ENCODE measurements at places on chromosomes 13 and 19. TPM values are rescaled to one million over a fixed set of nuclear protein-coding genes. Genes with fewer than 3 reads are reported as not detected.

- no peaks in the 10 kb centered on the region for H3K36me3 ChIP-seq
- no peak overlapping the region for H3K4me3 ChIP-seq
- no peak overlapping the region for H3K27ac ChIP-seq
- H3K27me3 ChIP-seq: no peaks in the 10 kb centered on the region
- H3K4me1 ChIP-seq: no peaks in the 10 kb centered on the region
- no peak for DNase-seq
These were observed 954.7 kb downstream of the SLITRK6 start for GRCh38 chr13:84844473-84844872.

DNA sequence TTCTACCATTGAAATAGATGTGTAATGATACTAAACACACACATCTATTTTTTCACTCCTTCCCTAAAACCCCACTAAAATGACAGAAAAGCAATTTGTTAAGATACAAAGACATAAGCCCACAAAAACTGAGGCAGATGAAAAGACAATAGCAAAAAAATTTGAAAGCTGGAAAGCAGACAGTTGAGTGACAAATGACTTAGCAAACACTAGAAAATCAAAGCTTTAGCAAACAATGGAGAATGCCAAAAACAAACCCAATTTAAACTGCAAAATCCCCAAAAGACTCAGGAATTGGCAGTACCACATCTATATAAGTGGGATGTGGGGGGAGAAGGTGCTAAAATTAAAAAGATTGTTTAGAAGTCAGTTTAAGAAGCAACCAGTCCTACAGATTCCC is 9.5 kb downstream of the TSC22D1 start:
- no peak for DNase-seq
- no peaks in the 10 kb centered on the region for H3K36me3 ChIP-seq
- H3K27me3 ChIP-seq: no peaks in the 10 kb centered on the region
- no peak overlapping the region for H3K27ac ChIP-seq
- H3K4me1 ChIP-seq: no peaks in the 10 kb centered on the region

DNA sequence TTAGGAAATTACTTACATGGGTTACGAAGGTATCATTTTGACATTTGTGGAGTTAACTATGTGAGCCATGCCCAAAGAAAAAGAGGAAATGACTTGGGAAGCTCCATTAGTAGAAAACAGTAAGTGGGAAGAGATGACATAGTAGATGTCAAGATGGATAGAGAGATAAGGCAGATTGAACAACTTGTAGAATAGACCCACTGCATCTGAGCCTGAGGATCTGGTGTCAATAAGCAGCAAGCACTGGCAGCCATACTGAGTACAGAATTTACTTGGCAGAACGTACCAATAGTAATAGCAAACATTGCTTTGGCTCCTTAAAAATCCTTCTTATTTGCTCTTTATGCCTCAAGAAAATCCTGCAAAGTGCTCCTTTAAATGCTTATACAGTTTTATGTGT is 203.8 kb downstream of the GPC6 start:
- H3K4me1 ChIP-seq: no peaks in the 10 kb centered on the region
- no peak overlapping the region for H3K4me3 ChIP-seq
- no peaks in the 10 kb centered on the region for H3K36me3 ChIP-seq
- no peak overlapping the region for H3K27ac ChIP-seq
- no peak for DNase-seq

GRCh38 chr13:51614350-51614786 is 30.1 kb downstream of the WDFY2 start:
- peak; percentile 16 for DNase-seq
- peak overlapping the region; percentile 34 for H3K27ac ChIP-seq
- H3K4me3 ChIP-seq: peak overlapping the region; percentile 42
- peaks cover 5% of the 10 kb centered on the region for H3K4me1 ChIP-seq

- peaks cover 29% of the 10 kb centered on the region for H3K36me3 ChIP-seq
- peaks cover 33% of the 10 kb centered on the region for H3K4me1 ChIP-seq
- H3K27ac ChIP-seq: no peak overlapping the region
- no peak for DNase-seq
- peak overlapping the region; percentile 81 for H3K4me3 ChIP-seq
These were observed 903 bp downstream of the PIN1 start for GRCh38 chr19:9836021-9836420.

GRCh38 chr13:101144808-101145419 is 271.4 kb downstream of the NALCN start:
- peaks cover 9% of the 10 kb centered on the region for H3K27me3 ChIP-seq
- no peak overlapping the region for H3K4me3 ChIP-seq
- H3K27ac ChIP-seq: no peak overlapping the region

- H3K27me3 ChIP-seq: no peaks in the 10 kb centered on the region
- H3K27ac ChIP-seq: no peak overlapping the region
- H3K4me3 ChIP-seq: no peak overlapping the region
- peaks cover 98% of the 10 kb centered on the region for H3K4me1 ChIP-seq
- peaks cover 12% of the 10 kb centered on the region for H3K36me3 ChIP-seq
These were observed 29.6 kb downstream of the ELL start for GRCh38 chr19:18491995-18492953.

DNA sequence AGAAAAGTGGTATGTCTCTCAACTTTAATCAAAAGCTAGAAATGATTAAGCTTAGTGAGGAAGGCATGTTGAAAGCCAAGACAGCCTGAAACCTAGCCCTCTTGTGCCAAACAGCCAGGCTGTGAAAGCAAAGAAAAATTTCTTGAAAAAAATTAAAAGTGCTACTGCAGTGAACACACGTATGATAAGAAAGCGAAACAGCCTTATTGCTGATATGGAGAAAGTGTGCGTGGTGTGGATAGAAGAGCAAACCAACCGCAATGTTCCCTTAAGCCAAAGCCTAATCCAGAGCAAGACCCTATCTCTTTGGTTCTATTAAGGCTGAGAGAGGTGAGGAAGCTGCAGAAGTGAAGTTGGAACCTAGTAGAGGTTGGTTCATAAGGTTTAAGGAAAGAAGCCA is 96.4 kb downstream of the ZDHHC20 start:
- H3K36me3 ChIP-seq: no peaks in the 10 kb centered on the region
- H3K4me3 ChIP-seq: no peak overlapping the region
- DNase-seq: no peak
- H3K27ac ChIP-seq: no peak overlapping the region
- no peaks in the 10 kb centered on the region for H3K27me3 ChIP-seq
- peaks cover 8% of the 10 kb centered on the region for H3K4me1 ChIP-seq

GRCh38 chr19:35978832-35979365 is 16.1 kb upstream of the SDHAF1 start:
- DNase-seq: no peak
- no peaks in the 10 kb centered on the region for H3K27me3 ChIP-seq
- H3K27ac ChIP-seq: no peak overlapping the region

DNA sequence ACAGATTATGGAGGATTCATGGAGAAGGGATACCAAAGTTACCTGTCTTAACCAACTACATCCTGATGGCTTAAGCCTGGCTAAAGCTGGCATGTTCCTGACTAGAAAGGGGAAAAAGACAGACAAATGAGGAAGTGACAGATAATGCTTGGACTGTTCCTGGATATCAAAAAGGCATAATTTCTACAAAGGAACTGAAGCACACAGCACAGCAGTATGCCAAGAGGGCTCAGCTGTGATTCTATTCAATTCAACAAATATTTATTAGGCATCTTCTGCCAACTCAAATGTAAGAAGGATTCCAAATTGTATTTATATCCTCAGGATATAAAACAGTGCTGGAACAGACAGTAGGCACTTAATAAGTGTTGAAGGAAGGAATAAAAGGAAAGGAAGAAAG is 59.5 kb downstream of the KLF12 start:
- no peak overlapping the region for H3K27ac ChIP-seq
- no peaks in the 10 kb centered on the region for H3K27me3 ChIP-seq
- peaks cover 28% of the 10 kb centered on the region for H3K4me1 ChIP-seq
- no peak overlapping the region for H3K4me3 ChIP-seq
- H3K36me3 ChIP-seq: peaks cover 11% of the 10 kb centered on the region

- H3K27ac ChIP-seq: no peak overlapping the region
- H3K4me3 ChIP-seq: no peak overlapping the region
- H3K36me3 ChIP-seq: no peaks in the 10 kb centered on the region
- H3K4me1 ChIP-seq: peaks cover 9% of the 10 kb centered on the region
These were observed 109.3 kb downstream of the ZIC5 start for GRCh38 chr13:99862244-99862643.

DNA sequence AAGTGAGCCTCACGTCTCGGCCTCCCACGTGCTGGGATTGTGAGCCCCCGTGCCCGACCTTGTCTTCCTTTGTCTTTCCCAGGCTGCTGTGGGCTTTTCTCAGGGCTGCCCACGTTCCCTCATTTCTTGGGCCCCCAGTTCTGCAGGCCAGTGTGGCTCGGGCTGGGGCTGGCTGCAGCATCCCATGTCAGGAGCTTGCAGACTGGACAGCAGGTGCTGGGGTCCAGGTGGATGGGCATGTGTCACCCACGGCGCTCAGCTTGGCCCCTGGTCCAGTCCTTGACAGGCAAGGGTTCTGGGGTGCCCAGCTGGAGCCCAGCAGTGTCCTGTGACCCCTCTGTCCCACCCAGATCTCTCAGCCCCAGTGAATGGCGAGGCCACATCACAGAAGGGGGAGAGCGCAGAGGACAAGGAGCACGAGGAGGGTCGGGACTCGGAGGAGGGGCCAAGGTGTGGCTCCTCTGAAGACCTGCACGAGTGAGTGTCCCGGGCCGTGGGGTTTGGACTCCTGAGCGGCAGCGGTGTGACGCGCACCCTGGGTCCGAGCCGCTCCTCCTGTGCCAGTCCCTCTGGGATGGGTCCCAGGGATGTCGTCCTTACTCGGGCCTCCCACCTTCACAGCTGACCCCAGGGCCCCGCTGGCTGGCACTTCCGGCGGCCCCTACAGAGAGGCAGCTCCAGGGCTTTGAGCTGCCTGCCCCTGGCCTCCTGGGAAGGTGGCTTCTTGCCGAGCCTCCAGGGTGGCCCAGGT is 17.3 kb downstream of the PLIN4 start:
- no peaks in the 10 kb centered on the region for H3K4me1 ChIP-seq
- H3K27me3 ChIP-seq: no peaks in the 10 kb centered on the region
- H3K36me3 ChIP-seq: peaks cover 37% of the 10 kb centered on the region
- DNase-seq: no peak

- H3K27ac ChIP-seq: peak overlapping the region; percentile 97
- H3K4me3 ChIP-seq: no peak overlapping the region
- DNase-seq: no peak
These were observed 52.3 kb upstream of the GPR183 start for GRCh38 chr13:99359528-99359927.

DNA sequence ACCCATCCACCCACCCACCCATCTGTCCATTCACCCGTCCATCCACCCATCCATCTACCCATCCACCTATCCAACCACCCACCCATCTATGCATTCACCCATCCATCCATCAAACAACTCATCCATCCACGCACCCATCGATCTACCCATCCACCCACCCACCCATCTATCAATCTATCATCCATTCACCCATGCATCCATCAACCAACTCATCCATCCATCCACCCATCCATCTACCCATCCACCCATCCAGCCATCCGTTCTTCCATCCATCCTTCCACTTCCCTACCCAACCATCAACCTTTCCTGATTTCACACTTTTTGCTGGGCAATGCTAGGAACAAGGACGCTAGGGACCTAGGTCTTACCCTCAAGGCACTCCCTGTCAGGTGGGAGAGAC is 2.1 kb downstream of the TMEM238 start:
- no peaks in the 10 kb centered on the region for H3K27me3 ChIP-seq
- H3K27ac ChIP-seq: no peak overlapping the region
- no peak overlapping the region for H3K4me3 ChIP-seq

- no peaks in the 10 kb centered on the region for H3K36me3 ChIP-seq
- no peak overlapping the region for H3K27ac ChIP-seq
- peaks cover 22% of the 10 kb centered on the region for H3K27me3 ChIP-seq
- DNase-seq: peak; percentile 50
These were observed 1.5 kb upstream of the CEACAM5 start for GRCh38 chr19:41706741-41707501.

DNA sequence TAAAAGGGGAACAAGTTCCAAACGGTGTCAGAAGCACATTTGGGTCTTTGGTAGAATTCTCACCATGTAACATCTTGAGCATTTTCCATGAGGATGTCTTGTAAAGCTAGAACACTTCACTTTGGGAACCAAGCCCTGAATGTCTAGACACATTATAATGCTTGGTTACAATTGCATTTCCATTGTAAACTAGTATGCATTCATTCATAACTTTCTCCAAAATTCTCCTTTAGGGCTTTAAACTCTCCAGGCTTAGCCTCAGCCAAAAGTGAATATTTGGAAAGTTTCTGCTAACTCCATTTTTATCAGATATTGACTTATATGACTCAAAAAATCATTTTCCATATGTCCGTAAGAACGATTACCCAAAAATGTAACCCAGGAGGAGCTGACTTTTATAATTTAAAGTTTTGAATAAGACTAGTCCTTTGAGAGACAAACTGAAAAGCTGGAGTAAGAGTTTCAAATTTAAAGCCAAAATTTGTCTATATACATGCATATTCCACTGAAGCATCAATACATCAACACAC is 1170.4 kb downstream of the EFNB2 start:
- no peaks in the 10 kb centered on the region for H3K27me3 ChIP-seq
- DNase-seq: no peak
- H3K4me1 ChIP-seq: no peaks in the 10 kb centered on the region
- H3K36me3 ChIP-seq: no peaks in the 10 kb centered on the region

GRCh38 chr19:33888665-33889064 is 92.0 kb downstream of the KCTD15 start:
- H3K36me3 ChIP-seq: no peaks in the 10 kb centered on the region
- H3K27me3 ChIP-seq: no peaks in the 10 kb centered on the region
- DNase-seq: no peak
- no peak overlapping the region for H3K27ac ChIP-seq
- no peak overlapping the region for H3K4me3 ChIP-seq

- peaks cover 17% of the 10 kb centered on the region for H3K27me3 ChIP-seq
- no peaks in the 10 kb centered on the region for H3K36me3 ChIP-seq
- no peak for DNase-seq
- H3K4me1 ChIP-seq: peaks cover 10% of the 10 kb centered on the region
These were observed 1.6 kb upstream of the LRRC25 start for GRCh38 chr19:18399008-18399407.

- H3K4me1 ChIP-seq: peaks cover 53% of the 10 kb centered on the region
- H3K4me3 ChIP-seq: peak overlapping the region; percentile 74
- H3K36me3 ChIP-seq: peaks cover 7% of the 10 kb centered on the region
These were observed 26.8 kb upstream of the CEACAM21 start for GRCh38 chr19:41548954-41549688.

DNA sequence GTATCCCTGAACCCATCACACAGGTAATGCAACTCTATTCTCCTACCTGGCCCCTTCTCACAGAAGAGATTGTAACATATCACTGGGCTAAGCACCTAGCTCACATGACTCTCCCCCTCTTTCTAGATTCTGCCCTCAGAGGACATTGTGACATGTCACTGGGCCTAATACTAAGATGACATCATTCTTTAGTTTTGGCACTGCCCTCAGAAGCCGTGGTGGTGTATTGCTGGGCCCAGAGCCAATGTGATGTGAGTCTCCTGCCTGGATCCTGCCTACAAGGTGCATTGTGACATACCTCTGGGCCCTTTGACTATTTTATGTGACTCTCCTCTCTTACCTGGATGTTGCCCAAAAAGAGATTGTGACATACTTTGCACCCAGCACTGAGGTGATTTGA is 21.4 kb upstream of the ZNF730 start:
- H3K4me3 ChIP-seq: no peak overlapping the region
- no peak for DNase-seq
- no peaks in the 10 kb centered on the region for H3K4me1 ChIP-seq
- no peaks in the 10 kb centered on the region for H3K36me3 ChIP-seq

The DLL3 gene
- not detected for total RNA-seq

The C19orf12 gene
- 7.7 TPM for total RNA-seq

The KIR2DL3 gene
- total RNA-seq: not detected

The MAB21L1 gene
- total RNA-seq: not detected

The LILRB4 gene
- total RNA-seq: 0.60 TPM

The FGF9 gene
- 3.4 TPM for total RNA-seq

The CEACAM3 gene
- not detected for total RNA-seq

The ZNF649 gene
- 13.0 TPM for total RNA-seq

The DPF1 gene
- not detected for total RNA-seq

The PRKCG gene
- 1.5 TPM for total RNA-seq

The LATS2 gene
- 6.5 TPM for total RNA-seq

The ZNF700 gene
- total RNA-seq: 13.2 TPM

The IFNL3 gene
- total RNA-seq: not detected

The KCNC3 gene
- total RNA-seq: 2.0 TPM
